WERI-Rb-1 (cell line): ENCODE measurements at places on chromosomes 16 and 17.

- no peak for DNase-seq
Measured at GRCh38 chr17:82684228-82684841, 14.2 kb downstream of the RAB40B start.

- peak; percentile 55 for DNase-seq
Measured at GRCh38 chr17:57544834-57545463, 200.2 kb downstream of the CCDC182 start.

- peak; percentile 72 for DNase-seq
Measured at GRCh38 chr17:81253358-81254131, 14.4 kb downstream of the NDUFAF8 start.

DNA sequence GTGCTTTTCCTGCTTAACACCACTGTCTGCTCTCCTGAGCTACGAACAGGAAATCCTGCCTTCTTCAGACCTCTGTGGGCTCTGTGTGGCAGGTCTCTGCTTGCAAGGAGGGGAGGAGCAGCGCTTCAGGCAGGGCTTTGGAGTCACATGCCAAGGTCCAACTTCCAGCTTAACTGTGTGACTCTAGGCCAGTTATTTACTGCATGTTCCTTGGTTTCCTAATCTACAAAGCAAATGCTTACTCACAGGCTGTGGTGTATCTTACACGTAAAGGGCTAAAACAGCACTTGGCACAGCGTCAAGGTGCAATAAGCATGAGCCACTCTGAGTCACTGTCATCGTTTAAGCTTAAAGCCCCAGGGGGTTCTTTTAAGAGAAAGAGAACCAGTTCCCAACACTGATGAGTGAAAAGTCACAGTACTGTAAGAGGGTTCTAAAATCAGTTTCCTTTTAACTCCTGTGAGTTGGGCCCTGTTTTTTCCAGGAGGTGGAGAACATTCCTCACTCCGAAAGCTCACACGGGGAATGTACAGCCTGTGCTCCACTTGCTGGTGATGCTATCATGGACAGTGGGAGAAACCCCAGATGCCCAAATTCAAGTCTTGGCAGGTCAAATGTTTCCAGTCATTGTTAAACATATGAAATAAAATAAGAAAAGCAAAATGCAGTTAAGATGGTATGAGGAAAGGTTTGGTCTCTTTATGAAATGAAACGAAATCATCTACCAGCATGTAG lies 54.1 kb upstream of the BCAR1 start:
- peak; percentile 48 for DNase-seq

- DNase-seq, result peak; percentile 89
Measured at GRCh38 chr17:50558941-50559614, 1.4 kb upstream of the CACNA1G start.
